ENCODE measurements at places on chromosomes 7 and 10.

DNA sequence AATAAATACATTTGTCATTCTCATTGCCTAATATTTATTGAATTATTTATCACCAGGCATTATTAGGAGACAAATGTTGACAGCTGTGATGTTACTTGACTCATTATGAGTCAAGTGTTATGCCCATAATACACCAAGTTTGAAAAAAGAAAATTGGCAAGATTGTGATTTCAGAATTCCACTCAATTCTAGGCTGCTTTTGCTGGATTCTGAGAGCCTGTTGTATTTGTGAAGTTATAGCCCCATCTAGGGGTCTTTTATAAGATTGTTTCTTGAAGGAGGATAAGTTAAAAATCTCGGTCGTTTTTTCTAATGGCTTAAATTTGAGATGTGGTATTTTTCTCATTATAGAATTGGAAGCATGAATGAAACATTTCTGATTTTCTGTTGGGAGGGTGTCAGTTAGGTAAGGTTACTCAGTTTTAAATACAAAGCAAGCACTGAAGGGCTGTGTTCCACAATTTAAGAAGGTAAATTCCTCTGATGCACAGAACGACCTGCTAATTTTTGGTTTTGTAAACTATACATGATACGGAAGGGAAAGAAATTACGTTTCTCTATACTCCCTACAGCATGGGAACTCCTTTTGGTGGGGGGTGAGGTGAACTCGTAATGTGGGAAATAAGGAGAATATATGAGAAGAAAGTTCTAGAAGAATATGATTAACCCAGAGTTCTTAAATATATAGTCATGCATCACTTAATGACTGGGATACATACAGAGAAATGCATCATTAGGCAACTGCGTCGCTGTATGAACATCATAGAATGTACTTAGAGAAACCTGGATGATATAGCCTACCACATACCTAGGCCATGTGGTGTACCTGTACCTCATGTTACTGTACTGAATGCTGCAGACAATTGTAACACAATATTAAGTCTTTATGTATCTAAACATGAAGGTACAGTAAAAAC, 2.6 kb downstream of the STK31 start:
- DNase-seq, result peak; percentile 79

- DNase-seq, result peak; percentile 17
Measured at GRCh38 chr7:78769481-78770101, 683.9 kb downstream of the MAGI2 start.

DNA sequence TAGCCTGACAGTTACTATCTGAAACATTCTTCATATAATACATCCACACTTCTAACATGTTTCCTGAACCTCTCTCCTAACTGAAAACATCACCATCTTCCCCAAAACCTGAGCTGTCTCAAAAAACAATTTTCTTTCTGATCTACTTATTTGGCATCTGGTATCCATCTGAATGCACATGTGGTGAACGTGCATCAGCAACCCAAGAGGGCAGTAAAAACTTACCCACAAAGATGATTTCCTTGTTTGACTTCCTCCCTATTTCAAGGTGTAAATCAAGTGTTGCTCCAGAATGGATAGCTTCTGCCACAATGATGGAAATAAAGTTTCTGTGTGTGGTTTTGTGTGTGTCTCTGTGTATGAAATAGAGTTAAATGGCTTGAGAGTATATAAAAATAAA, 500.4 kb downstream of the MAGI2 start:
- DNase-seq, result no peak

DNA sequence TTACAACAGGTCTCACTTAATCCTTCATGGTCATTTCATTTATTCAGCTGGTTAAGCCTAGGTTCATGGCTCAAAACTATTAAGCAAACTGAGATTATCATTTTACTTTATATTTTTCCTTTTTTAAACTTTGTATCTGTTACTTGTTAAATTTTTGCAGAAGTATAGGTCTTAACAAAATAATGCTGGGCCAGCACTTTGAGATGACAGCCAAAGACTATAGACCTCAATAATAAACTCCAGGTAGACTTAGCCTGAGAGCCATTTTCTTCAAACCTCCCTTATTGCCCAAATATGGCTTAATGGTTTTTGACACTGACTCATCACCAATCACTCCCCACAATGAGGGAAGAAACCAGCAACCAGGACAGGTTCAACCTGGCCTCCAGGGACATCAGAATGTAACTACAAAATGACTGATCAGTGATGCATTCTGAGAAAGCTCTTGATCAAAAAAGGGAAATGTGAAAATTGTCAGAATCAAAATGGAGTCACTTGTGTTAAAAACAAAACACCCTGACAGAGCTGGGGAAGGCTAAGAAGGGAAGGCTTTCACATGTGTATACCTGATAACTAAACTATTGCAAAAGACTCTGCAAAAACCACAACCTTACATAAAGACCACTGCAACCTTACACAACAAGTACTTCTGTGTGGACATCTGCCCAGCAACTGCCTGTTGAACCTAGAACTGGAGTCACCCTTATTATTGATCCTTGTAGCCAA, 2.1 kb upstream of the CCDC126 start:
- no peak for DNase-seq

GRCh38 chr7:50509459-50509858, 55.7 kb downstream of the DDC start:
- no peak for DNase-seq

DNA sequence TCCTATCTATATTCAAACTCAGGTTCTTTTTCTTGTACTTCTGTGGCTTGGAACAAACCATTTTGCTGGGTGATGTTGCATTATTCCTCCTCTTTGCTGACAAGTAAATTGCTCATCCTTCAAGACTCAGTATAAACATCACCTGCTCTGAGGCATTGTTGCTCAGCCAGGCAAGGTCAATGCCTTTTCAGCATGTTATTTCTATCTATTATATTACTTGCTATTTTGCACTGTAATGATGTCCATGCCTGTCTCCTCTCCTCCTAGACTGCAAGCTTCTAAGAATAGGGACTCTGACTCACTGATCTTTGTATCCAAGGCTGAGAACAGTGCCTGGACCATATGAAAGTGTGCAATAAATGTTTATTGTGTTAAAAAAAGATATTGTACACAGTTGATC, 293.8 kb downstream of the RNLS start:
- DNase-seq, result no peak

Data from SK-MEL-5 (cell line).